ENCODE measurements at places on chromosomes 2 and 18.

- no peak for DNase-seq
Measured at GRCh38 chr2:102001767-102002142, 10.0 kb downstream of the IL1R2 start.

- no peak for DNase-seq
Measured at GRCh38 chr2:119252186-119253113, 28.8 kb downstream of the STEAP3 start.

GRCh38 chr2:3872451-3872850, 169.1 kb downstream of the DCDC2C start:
- DNase-seq = no peak

- DNase-seq = no peak
Measured at GRCh38 chr2:106982350-106982749, 96.4 kb upstream of the ST6GAL2 start.

DNA sequence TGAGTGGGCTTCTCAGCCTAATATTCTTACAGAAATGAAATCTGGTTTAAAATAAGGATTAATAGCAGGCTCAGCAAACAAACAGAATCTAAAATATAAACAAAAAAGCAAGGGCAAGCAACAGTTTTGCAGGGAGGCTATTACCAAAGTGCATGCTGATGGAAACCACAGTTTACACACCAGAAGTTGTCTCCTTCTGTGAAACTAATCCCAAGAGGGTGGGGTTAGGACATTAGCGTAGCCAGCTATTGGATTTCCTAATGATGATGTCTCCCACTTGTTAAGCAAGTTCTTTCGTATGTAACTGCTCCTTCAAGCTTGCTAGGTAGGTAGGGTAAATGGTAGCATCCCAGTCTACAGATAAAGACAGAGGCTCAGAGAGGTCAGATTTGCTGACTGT, 65.0 kb upstream of the TSPYL6 start:
- DNase-seq = no peak

DNA sequence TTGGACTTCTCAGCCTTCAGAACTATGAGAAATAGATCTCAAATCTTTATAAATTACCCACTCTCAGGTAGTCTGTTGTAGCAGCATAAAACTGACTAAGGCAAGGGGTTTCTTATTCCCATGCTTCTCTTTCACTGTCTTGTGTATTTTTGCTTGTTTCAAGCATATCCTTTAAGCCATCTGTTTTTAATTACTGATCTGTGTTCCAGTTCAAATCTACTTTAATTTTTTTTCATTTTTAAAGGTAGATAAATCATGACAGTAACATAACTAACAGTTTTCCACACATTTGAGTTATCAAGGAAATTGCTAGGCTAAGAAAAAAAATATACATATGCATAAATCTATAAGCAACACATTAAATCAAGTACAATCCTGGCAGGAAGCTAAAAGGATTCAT, 317.9 kb upstream of the TNP1 start:
- DNase-seq = no peak

GRCh38 chr18:12281861-12282260, 26.2 kb upstream of the TUBB6 start:
- DNase-seq = no peak

- peak; percentile 71 for DNase-seq
Measured at GRCh38 chr2:96142217-96143113, 2.8 kb downstream of the DUSP2 start.

DNA sequence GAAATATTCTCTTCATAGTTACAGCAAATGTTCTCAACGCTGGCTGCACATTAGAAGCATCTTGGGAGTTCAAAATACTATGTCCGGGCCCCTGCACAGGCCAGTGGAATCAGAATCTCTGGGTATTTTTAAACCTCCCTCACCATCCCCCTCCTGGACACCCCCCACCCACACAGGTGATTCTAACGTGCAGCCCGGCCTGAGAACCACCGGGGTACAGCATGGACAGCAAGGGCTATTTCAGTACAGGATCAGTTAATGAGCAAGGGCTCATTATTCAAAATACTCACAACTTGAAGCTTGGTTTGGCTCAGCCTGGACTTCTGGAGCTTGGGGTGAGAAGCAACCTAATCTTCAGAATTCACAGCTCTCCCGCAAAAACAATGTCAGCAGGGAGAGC, 31.4 kb downstream of the INO80C start:
- DNase-seq = no peak

GRCh38 chr2:135790423-135790822, 46.6 kb downstream of the LCT start:
- DNase-seq = no peak

DNA sequence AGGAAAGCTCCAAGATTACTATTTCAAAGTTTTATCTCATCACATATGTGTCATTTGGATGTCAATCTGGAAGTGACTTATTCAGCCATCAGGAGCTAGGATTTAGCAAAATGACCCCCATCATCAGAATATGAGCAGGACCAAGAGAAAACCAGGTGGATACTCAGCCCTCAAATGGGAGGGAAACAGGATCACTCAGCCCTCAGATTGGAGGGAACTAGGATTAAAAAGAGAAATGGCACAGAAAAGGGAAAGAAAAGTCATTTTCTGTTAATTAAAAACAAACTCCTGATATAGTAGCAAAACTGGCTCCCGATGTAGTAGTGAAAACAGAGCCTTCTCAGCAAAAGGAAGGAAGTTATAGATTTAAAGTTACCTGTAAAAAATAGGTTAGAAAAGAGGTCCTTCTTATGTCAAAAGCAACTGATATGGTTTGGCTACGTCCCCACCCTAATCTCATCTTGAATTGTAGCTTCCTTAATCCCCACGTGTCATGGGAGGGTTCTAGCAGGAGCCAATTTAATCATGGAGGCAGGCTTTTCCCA, 69.0 kb upstream of the MYCN start:
- DNase-seq = no peak

- no peak for DNase-seq
Measured at GRCh38 chr2:162217598-162217997, 25.6 kb downstream of the FAP start.

GRCh38 chr2:55099878-55100820, 49.9 kb upstream of the RTN4 start:
- DNase-seq = no peak

DNA sequence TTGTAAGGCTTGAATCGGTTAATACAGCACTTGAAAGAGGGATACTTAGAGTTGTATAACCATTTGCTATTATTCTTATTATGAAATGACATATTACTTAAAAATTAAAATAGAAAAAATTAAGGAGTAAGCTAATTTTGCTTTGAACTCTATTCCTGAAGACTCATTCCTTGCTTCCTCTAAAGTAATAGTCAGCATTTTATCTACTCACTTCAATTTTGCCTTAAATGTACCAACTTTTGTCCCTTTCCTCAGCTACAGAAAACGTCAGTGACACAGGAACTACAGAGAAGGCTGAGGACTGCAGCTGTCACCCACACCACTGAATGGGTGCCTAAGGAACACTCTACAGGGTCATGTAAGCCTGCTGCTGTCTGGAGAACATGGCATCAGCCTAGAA, 80.7 kb upstream of the OSR1 start:
- DNase-seq = no peak

- DNase-seq = no peak
Measured at GRCh38 chr18:53944721-53945120, 279.7 kb downstream of the MBD2 start.

- DNase-seq = no peak
Measured at GRCh38 chr18:564708-565561, 15.2 kb upstream of the CETN1 start.

DNA sequence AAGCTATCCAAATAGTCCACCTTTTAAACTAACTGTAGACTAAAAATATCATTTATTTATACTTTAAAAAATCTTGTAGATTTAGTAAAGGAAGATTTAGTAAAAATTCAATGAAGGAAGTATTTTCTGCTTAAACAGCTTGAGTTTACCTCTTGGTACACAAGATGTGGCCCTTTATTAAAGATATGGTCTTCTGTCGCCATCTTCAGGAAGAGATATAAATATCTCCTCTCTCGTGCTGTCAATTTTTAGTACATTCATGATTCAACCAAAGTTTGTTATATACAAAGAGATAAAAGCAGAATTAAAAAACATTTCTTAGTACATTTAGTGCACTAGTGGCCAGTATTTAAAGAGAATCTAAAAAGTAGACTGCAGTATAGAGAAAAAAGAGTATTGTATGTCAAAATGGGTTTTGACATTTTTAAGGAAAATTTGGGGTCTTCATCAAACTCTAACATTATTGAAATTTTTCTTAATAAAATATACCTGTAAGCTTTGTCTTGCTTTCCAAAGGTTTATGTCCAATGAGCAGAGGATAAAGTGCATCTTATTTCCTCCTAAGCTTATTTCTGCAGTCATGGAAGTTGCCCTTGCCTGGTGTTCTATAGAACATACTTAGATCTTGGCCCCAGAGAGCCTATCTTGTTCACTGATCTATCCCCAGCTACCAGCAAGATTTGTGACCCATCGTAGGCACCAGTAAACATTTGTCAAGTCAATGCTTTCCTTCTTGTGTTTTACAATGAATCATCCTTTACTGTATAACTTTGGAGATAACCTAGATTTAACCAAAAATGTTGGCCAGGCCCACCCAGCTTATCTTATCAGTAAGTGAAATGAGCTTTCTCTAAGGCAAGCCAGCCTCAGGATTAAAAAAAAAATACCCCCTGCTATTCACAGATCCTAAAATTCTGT, 18.5 kb upstream of the EML6 start:
- DNase-seq = no peak

DNA sequence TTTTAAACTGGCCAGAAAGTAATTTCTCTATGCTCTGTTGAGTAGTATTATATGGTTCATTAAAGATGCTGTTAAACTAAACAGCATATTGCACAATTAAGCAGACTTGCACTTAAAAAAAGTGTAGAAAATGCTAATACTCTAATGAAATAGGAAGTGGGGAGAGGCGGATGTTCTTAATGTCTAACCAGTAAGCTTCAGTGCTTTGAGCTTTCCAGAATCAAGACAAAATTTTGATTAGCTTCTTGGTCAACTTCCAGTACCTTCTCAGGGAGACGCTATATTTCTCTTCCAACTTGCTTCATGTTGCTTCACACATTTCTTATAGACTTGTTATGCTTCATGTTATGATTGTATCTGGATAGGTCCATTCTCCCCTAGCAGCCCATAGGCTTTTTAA, 89.1 kb downstream of the MAP2 start:
- DNase-seq = no peak

DNA sequence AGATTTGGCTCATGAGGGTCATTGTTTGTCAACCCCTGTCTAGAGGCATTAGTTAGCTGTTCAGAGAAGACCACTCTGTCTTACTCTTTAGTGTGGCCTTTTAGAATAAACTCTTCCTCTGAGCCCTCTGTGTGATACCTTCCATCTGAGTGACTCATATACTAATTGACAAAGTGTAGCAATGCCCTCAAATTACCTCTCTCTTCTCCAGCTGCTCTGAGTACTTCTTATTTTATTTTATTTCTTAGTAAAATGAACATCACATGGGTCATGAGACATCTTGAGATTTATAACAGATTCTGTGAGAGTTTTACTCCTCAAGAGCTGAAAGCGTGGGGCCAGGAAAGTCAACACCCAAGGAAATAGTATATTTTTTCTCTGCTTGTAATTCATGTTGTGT, 67.4 kb downstream of the KCTD18 start:
- DNase-seq = no peak

GRCh38 chr2:208072250-208072892, 47.0 kb upstream of the PLEKHM3 start:
- DNase-seq = peak; percentile 24

GRCh38 chr2:197239434-197239833, 71.1 kb downstream of the ANKRD44 start:
- no peak for DNase-seq

GRCh38 chr2:196988639-196989038, 62.1 kb upstream of the PGAP1 start:
- no peak for DNase-seq

DNA sequence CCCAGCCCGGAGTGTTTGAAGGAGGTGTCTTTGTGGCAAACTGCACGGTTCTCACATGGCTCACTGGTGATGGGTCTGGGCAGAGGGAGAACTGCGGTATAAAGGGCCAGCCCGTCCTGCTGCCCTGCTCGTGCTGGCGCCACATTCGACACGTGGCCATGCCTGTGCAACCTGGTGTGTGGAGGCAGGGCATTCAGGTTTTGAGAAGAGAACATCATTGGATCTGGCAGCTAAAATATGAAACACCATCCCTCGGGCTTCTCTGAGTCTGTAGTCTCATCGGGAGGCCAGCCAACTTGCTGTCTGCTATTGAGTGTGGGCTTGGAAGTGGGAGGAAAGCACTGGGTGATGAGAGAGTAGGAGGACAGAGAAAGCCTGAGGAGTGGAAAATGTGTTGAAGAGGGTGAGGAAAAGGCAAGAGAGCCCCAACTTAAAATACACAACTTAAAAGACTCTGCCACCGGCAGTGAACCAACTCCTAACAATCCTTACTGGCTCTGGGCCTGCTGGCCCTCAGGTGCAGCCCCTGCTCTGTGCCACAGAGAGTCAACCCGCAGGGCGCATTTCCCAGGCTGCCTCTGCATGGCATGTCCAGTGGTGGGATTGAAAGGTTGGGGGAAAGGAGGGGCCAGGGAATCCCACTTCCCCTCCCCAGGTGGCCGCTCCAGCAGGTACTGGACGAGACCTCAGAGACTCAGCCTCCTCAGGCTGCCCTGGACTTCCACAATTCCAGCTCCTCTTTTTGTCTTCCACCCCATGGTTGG, 112.7 kb upstream of the DLX2 start:
- DNase-seq = no peak

DNA sequence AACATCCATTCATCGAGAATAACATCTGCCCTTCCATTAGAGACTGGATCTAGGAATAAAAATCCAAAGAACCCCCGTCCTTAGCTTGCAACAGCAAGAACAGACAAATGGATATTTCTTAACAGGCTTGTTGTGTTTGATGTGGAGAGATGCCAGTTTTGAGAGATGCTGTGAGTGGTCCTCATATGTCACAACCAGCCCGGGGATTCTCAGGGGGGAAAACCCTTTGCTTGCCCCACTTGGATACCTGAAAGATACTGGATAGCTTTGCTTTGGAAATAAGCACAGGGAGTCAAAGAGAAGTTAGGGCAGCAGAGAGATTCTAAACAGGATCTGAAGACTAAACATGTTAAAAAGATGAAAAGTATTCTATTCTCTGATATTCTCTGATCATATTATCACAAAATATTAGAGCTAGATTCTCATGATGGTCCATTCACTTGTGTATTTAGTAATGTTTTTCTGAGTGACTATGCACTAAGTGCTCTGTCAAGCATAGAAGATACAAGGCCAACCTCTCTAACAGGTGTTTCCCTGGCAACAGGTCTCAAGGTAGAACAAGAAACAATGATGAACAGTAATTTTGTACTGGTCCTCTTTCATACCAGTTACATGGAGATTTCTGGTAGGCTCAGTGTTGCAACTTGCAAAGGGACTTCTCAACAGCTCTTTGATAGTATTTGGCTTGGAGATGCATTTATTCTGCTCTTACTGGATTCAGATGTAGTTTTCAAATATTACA, 348.2 kb downstream of the MYCN start:
- DNase-seq = no peak

- DNase-seq = no peak
Measured at GRCh38 chr2:62884514-62884913, 166.1 kb upstream of the OTX1 start.

Measured in T follicular helper cell (primary cell).